PC-3 (cell line): ENCODE measurements at places on chromosomes 1 and 21. TPM values are rescaled to one million over a fixed set of nuclear protein-coding genes. Genes with fewer than 3 reads are reported as not detected.
A peak's percentile ranks its signal among the peaks of the same experiment; 100 is the strongest.

DNA sequence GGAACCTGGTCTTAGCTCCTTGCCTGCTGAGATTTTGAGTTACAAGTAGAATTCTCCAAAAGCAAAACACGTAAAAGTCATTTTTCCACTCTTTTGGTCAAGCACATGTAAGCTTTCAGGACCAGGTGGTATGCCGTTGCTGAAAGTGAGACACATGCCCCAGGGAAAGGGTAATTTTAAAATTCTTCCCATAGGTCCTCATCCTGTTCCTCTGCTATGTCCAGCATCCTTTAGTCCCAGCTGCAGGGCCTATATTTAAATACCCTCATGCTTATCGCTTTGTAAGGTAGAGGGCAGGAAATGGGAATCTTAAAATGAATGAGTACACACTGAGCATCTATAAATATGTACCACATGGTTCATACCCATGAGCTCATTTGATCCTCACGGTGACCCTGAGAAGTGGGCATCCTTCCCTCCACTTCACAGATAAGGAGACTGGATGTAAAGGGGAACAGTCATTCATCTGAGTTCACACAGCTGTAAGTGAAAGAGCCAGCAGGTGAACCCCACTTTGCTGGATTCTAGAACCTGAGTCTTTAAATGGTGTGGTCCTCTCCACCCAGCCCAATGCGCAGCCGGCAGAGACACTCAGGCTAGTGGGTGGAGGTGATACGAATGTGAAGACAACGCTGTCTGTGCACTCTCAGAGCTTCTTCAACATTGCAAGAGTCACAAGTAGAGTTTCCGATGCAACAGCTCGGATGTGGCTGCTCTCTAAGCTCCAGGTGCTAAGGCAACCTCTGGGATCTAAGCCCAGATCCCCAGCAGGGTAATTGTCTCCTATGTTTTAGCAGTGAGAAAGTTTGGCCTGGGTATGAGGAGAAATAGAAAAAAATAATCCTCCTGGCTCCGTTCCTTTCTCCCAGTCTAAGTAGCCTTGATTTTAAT, 163.5 kb downstream of the PLXNA2 start:
- no peak for DNase-seq

DNA sequence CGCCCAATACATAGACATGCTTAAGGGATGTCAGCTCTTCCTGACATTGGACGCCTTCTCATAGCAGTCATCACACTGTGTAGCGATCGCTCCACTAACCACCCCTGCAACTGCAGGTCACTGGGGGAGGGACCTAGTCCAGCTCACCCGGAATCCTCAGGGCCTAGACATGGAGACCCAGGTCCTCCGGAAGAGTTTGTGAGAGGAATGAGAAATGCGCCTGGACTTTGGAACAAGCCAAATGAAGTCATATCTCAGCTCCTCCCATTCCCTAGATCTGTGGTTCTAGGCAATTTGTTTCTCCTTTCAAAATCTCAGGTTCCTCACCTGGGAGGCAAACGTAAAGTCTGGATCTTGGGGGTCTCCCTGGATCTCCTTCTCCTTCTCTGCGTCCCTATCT, 253.3 kb downstream of the KAZN start:
- DNase-seq, result no peak

- DNase-seq, result no peak
These were observed 27.9 kb upstream of the COL24A1 start for GRCh38 chr1:86184426-86184825.

DNA sequence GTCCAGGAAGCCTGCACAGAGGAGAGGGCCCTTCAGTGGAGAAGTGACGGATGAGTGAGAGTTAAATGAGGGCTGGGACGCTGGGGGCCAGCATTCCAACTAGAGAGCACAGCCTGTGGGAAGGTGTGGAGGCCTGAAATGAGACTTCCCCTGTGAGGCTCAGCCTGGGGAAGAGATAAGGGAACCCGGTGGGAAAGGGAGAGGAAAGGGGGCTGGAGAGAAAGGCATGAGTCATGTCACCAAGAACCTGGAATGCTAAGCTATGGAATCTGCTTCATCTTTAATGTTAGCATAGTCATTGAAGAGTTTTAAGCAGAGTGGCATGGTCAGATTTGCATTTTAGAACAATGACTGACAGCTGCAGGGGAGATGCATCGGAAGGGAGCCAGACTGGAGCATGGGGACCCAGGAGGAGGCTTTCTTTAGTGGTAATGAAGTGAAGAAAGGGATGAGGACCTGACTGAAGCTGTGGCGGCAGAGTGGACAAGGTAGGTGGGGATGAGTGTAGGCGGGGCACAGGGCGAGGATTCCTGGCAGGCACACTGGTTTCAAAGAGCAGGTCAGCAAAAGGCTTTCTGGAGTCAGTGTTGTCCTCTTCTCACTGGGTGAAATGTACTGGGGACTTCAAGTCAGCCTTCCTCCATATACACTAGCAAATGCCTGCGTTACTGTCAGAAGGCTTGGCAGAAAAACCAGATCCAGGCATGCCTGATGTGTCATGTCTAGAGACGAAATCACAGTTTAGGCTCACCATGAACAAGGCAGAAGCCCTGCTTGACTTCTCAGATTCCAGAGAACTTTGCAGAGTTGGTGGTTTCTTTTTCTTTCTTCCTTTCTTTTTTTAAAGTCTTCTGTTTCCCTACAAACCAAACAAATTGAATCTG, 8.0 kb downstream of the RGL1 start:
- no peak for DNase-seq

DNA sequence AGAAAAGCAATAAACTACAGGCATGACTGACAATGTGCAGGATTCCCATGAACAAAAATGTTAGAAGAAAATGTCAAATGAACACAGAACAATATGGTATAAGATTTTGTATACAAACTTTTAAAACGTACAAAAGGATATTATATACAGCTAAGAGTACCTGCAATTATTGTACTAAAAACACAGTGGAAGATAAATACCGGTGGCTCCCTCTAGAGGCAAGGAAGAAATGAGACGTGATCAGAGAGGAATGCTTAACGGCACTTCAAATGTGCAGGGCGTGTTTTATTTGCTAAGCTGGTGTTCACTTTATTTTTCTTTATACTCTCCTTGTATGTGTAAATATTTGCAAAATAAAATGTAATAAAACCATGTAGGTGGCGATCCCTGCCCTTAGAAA, 191.8 kb upstream of the SAMSN1 start:
- peak; percentile 83 for DNase-seq

DNA sequence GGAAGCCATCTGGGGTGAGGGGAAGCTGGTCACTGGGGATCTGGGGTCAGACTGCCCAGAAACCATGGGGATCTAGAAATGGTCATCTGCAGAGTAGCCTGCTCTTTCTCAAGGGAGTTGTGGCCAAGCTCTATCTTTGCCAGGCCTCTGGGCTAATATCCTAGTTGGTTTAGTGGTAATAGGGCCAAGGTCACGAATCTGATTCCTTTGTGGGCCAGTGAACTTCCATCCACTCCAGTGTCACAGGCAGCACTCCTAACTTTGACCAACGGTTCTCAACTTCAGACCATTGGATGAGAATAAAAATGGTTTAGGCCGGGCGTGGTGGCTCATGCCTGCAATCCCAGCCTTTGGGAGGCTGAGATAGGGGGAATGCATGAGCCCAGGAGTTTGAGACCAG, 28.1 kb upstream of the PPP2R5A start:
- DNase-seq, result no peak

DNA sequence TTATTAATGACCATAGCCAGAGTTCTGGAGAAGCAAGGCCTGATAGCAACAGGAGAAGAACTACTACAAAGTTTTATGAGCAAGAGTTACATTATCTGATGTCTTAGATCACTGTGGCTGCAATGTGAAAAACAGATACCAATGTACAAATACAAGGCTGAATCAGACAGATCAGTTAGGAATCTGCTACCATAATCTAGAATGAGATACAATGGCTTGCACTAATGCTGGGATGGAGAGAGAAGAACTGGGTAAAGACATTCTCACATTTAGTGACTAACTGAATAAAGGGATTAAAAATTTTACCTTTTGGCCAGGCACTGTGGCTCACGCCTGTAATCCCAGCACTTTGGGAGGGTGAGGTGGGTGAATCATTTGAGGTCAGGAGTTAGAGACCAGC, 41.3 kb downstream of the ARID4B start:
- no peak for DNase-seq

DNA sequence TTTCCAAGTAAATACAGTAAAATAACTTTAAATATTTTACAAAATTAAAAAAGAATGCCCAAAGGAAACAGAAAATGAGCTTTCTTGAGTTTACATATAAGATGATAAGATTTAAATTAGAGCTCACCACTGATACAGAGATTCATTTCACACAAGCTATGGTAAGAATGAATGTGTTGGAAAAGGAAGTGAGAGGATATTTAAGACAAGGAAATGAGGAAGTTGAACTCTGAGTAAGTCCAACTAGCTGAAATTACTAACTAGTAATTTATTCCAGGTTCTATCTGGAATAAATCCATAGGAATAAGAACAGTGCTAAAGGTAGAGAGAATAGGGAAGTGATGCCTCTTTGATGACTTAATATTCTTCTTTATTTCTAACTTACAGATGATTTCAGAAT, 42.4 kb downstream of the FNBP1L start:
- no peak for DNase-seq

DNA sequence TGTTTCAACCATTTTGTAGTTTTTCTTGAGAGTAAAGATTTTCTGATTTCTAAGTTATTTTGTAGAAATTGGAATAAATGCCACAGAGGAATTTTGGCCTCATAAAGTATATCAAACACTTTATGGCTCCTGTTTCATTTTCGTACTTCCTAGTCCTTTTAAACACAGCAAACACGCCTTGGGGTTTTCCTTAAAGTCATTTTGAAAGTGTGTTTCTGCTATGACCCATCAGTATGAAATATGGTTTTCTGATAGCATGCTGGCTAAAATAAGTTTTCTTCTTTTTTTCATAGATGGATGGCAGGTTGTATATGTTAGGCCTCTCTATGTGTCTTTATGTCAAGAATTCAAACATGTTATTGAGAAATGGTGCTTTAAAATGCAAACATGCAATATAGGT, 940.1 kb upstream of the TMPRSS15 start:
- no peak for DNase-seq

DNA sequence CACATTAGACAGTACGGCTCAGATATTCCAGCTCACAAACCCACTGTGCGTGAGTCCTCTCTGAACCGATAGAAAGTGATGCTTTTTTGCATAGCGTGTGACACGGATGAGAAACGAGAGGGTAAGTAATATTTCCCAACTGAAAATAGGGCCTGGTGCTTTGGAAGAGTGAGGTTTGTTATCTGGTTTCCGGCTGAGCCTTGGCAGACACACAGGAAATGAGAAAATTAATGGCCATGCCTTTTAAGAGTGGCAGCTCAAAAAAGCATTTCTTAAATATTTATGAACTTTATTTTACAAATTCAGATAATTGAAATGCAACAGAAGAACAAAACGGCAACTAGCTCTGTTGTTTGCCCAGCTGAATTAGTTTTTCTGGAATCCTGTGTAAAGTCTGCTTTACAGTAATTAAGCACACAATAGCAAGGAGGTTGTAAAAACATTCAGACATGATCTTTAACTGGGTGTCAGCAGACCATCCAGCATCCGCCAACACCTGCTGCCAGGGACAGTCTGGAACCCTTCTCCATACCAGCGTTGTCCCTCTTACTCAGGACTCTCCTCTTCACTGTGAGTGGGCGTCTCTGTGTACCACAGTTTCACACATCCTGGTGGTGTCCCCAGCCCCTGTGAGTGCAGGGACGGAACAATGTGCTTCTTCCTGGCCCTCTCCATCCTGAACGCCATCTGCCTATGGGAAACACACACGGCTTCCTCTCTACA, 155.4 kb downstream of the PGBD5 start:
- no peak for DNase-seq

GRCh38 chr21:41560661-41561158, 52.8 kb upstream of the TMPRSS2 start:
- DNase-seq, result no peak

- DNase-seq, result no peak
These were observed 308.5 kb downstream of the MRPL39 start for GRCh38 chr21:25298512-25299491.

GRCh38 chr1:3543076-3544039, 68.0 kb downstream of the MEGF6 start:
- peak; percentile 91 for DNase-seq

DNA sequence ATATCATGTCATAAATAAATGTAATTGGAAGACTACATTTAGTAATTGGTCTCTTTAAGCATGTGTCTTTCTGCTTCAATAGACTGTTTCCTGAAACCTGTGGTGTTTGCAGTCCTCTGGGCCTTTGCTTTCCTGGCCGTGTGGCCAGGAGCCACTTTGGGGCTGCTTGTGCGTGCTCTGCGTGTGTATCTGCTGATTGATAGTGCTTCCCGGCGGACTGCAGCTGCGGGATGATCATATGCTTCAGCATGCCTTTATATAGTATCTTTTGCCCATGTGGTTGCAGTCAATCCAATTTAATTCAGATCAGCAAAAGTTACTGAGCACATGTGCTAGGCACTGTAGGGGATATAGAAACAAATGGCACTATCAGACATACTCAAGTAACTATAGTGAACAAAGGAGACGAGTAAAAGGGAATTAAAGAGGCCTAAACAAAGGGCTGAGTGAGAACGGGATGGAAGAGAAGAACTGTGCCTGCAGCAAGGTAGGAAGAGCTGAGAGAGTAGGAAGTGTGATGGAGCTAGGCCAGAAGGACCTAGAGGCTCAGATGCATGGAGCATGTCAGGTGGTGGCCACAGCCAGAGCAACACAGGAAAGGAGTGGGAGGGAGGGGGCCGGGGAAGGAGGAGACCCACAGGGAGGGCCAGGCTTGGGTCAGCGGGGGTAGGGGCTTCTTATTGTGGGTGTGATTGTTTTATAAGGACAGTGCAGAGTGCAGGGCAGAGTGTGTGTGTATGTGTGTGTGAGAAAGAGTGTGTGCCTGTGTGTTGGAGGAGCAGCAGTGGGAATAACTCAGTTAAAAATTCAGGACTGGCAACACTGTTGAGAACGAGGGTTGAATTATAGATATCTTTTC, 27.2 kb upstream of the TTF2 start:
- no peak for DNase-seq

GRCh38 chr1:2539312-2539907, 9.3 kb upstream of the HES5 start:
- peak; percentile 47 for DNase-seq

GRCh38 chr1:37739222-37739621, 25.7 kb downstream of the EPHA10 start:
- DNase-seq, result peak; percentile 96

- no peak for DNase-seq
These were observed 318.5 kb downstream of the TM2D1 start for GRCh38 chr1:61406467-61406866.

GRCh38 chr1:202244841-202245261, 51.3 kb downstream of the LGR6 start:
- DNase-seq, result no peak

DNA sequence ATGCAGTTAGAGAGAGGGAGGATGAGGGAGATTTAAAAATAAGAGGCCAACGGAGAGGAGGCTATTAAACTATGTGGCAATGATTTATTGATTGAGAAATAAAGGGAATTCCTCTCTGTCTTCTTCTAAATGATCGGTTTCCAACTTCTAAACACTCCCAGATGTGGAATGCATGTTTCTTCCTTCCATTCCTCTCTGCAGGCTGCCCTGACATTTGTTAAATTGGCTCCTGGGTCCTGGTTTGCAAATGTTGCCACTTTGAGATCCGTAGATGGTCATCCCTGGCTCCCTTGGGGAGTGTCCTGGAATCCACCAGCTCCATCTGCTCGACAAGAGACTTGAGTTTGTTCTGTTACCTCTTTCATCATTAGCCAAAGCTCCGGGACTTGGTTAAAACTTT, 10.3 kb upstream of the C1orf198 start:
- DNase-seq, result no peak

TNN gene
- not detected in 2 replicates for total RNA-seq

ANKRD34A gene
- 0.29 and 2.8 TPM in 2 replicates for total RNA-seq

CD1C gene
- total RNA-seq, result not detected in 2 replicates

SPATA1 gene
- 2.9 TPM in 1 of 2 replicates, not detected in the other for total RNA-seq

KISS1 gene
- total RNA-seq, result 6.0 and 12.3 TPM in 2 replicates

ANKRD65 gene
- 0.18 and 1.1 TPM in 2 replicates for total RNA-seq

HUNK gene
- not detected in 2 replicates for total RNA-seq
